ENCODE measurements at places on chromosomes 3 and 15. TPM values are rescaled to one million over a fixed set of nuclear protein-coding genes. Genes with fewer than 3 reads are reported as not detected.

The ATP13A5 gene
- total RNA-seq: not detected

DNA sequence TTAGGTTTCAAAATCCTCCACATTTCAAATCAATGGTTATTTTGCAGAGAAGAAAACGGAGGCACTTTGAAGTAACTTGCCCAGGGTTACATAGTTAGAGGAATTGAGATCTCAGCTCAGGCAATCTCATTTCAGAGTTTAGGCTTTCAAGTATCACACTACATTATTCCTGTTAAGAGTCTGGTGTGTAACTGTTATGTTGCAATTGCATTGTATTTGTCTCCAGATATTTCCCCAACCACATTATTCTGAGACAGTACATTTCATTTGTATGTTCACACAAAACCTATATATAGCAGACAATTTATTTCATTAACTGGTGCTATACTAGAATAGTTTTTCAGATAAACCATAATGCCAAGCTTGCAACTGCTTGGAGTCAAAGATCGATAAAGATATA, 154.2 kb upstream of the TSPAN3 start:
- DNase-seq: peak; percentile 14

GRCh38 chr3:22189616-22190015, 438.6 kb upstream of the ZNF385D start:
- DNase-seq: no peak

GRCh38 chr3:169822983-169823382, 10.3 kb upstream of the LRRC34 start:
- DNase-seq: no peak

GRCh38 chr15:48025118-48025517, 95.7 kb upstream of the SLC24A5 start:
- DNase-seq: peak; percentile 2

All from fibroblast of the aortic adventitia (primary cell).